ENCODE measurements at places on chromosomes 2 and 18.

GRCh38 chr2:30583204-30583749, 136.2 kb downstream of the LCLAT1 start:
- no peak for DNase-seq

DNA sequence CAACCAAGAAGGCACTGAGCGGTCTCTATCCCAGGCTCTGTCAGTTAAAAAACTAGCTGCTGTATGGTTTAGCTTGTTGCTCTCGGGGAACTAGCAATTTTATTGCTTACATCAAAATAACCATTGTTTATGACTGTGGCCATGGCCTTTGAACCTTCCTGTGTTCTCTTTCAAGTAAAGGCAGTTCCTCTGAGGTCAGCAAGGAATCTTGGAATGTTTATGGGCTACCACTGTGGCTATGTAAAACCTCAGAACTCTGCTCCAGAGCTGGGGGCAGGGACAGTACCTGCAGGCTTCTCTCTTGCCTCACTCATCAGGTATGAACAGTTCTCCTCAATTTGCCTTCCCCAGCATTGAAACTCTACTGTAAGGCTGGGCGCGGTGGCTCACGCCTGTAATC, 416.0 kb upstream of the NETO1 start:
- no peak for DNase-seq

GRCh38 chr2:132645176-132645575, 24.8 kb downstream of the LYPD1 start:
- DNase-seq: no peak

DNA sequence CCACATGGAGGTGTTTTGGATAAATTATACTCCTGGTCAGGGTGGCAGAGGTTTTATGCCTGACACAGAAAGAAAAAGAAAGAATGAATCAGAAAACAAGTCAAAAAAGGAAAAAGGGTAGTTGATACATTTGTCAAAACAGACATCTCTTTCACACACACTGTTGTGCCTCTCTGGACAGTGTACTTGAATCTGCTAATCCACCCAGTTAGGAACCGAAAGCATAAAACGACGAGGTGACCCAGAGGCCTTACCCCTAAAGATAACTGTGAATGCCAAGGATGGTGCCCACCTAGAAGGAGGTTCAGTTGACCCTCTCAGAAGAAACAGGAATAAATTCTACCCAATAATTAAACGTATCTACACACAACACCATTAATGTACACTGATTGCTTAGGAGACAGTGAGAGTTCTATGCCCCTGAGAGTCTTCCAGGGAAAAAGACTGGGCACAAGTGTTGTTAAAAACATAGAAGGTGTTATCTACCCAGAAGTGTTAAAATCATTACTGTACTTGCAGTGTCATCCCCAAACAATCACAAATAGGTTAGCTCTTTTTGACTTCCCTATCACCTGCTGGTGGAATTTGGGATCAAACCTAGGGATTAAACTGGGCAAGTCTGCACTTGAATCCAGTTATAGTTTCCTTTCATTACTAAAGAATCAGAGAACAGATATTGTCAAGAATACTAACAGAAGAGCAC, 123.2 kb upstream of the DNAJC10 start:
- DNase-seq: no peak
